ENCODE measurements at places on chromosomes 1 and 21.

DNA sequence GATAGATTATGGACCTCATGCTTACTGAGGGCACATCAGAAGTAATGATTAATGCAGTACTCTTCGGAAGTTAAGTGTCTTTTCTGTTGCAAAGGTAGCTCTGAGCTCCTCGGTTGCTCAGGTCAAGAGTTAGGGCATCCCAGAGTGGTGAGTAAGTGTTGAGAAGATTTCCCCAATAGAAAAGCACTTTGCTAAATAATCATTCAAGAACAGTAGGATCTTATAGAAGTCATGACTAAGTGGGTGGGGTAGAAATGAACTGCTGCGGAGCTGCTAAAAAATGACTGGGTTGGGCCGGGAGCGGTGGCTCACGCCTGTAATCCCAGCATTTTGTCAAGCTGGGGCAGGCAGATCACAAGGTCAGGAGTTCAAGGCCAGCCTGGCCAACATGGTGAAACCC lies 648.6 kb upstream of the CAMK1G start:
- DNase-seq = no peak

GRCh38 chr1:20349561-20349960 lies 58.9 kb downstream of the VWA5B1 start:
- no peak for DNase-seq

DNA sequence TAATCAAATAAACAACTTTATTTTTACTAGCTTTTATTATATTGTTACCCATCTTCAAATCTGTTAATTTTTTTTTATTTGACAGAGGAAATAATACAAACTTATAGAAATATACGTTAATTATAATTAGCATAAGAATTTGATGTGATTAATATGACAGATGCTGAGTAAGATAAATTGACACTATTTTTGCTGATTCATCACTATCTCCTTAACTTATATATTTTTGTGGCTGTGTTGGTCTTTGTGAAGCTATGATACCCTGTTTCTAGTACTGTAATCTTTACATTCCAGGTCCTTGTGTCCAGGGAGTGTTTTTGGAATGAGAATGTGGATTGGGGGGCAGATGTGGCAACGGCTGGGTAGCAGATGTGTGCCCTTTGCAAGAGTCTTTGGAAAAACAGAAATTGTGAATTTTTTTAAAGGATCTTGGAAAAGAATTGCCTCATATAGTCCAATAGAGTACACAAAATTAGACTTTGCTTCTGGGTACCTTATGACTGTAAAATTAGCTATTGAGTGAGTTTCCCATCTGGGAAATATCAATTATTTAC lies 102.6 kb downstream of the KCNK2 start:
- DNase-seq = no peak

DNA sequence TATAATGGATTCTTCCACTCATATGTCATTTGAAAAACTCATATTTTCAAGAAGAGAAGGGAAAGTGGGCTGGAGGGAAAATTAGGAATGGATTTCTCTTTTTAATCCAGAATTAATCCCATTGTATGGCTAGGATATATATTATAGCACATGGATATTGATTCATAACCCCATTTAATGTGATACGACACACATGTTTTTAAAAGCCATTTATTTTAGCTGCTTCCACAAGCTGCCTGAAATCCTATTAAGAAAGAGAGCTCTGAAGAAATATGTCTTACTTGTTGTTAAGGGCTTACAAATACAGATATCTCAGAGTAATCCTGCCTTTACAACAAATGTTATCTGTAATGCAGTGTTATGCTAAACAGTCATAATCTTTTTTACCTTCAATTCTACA lies 598.6 kb downstream of the AMY1C start:
- no peak for DNase-seq

GRCh38 chr1:234989019-234989418 lies 139.6 kb downstream of the TOMM20 start:
- DNase-seq = no peak

GRCh38 chr1:118147522-118147921 lies 37.5 kb downstream of the SPAG17 start:
- peak; percentile 75 for DNase-seq

- DNase-seq = no peak
Measured at GRCh38 chr1:30274976-30275621, 448.3 kb downstream of the MATN1 start.

GRCh38 chr1:210467440-210468043 lies 138.8 kb downstream of the HHAT start:
- peak; percentile 9 for DNase-seq

Data from AG04449 (cell line).